ENCODE measurements at places on chromosomes 1 and 21. TPM values are rescaled to one million over a fixed set of nuclear protein-coding genes. Genes with fewer than 3 reads are reported as not detected.

ST6GALNAC5 gene
- not detected for total RNA-seq

SPRR2E gene
- total RNA-seq = not detected

MIXL1 gene
- 0.13 TPM for total RNA-seq

OPRD1 gene
- not detected for total RNA-seq

ALX3 gene
- not detected for total RNA-seq

MYOG gene
- not detected for total RNA-seq

CNR2 gene
- total RNA-seq = not detected

TFF2 gene
- not detected for total RNA-seq

UBXN10 gene
- 0.07 TPM for total RNA-seq

SUSD4 gene
- not detected for total RNA-seq

BTBD19 gene
- total RNA-seq = 14.3 TPM

MMP23B gene
- total RNA-seq = 0.29 TPM

IGSF21 gene
- not detected for total RNA-seq

MEX3A gene
- total RNA-seq = 8.3 TPM

ADAR gene
- 141 TPM for total RNA-seq

NBPF6 gene
- not detected for total RNA-seq

FHAD1 gene
- total RNA-seq = 0.27 TPM

SNAP47 gene
- total RNA-seq = 33.7 TPM

CELA2B gene
- not detected for total RNA-seq

TMEM39B gene
- 15.6 TPM for total RNA-seq

OR2T29 gene
- total RNA-seq = not detected

TNFRSF1B gene
- 28.1 TPM for total RNA-seq

AMPD1 gene
- total RNA-seq = not detected

ZSCAN20 gene
- 9.0 TPM for total RNA-seq

Measured in thoracic aorta endothelial cell (primary cell).